Vagina (tissue), 2 donors: ENCODE measurements at places on chromosomes 2 and 18. TPM values are rescaled to one million over a fixed set of nuclear protein-coding genes. Genes with fewer than 3 reads are reported as not detected.

DNA sequence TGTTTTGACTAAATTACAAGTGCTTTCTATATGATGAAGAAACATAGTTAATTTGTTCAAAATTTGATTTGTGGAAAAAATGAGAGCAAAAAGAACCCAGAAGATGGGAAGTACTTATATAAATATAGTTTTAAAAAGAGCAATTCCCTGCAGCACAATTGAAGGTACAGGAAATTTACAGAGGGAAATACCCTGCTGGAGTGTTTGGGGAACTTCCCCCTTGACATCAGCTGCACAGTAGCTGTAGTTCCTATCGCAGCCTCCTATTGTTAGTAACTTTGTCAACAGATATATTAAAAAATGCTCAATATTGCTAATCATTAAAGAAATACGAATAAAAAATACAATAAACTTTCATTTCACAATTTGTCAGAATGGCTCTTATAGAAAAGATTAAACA is 1118.8 kb upstream of the ZEB2 start:
- no peak for DNase-seq
- no peaks in the 10 kb centered on the region for H3K36me3 ChIP-seq
- H3K27me3 ChIP-seq = no peaks in the 10 kb centered on the region
- no peaks in the 10 kb centered on the region for H3K4me1 ChIP-seq
- no peak overlapping the region for H3K4me3 ChIP-seq
- H3K27ac ChIP-seq = no peak overlapping the region

DNA sequence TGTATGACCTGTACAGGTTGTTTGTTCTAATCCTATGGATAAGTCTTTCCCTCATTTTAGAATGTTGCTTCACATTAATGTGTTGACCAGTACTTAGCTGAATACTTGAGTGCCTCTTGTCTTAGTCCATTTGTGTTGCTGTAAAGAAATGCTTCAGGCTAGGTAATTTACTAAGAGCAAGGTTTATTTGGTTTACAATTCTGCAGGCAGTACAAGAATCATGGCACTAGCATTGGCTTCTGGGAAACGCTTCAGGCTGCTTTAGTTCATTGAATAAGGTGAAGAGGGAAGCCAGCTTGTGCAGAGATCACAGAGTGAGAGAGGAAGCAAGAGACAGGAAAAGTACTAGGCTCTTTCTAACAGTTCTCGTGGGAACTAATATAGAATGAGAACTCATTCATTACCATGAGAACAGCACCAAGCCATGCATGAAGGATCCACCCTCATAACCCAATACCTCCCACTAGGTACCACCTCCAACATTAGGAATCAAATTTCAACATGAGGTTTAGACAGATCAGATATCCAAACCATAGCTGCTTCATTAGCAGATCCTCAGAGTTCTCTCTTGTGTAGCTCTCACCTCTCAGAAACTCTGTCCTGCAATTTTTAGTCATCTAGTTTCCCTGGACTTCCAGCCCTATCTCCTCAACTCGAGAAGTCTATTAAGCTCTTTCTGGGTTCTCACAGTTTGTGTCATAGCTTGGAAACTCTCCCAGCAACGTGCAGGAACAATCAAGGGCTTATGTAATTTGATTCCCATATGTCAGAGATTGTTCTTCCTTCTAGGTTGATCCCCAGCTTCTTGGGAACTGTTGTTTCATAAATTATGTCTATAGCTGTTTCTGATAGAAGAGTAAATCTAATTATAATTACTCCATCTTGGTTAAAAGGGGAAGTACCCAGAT is 2082.3 kb upstream of the CELF4 start:
- no peak for DNase-seq
- H3K27me3 ChIP-seq = no peaks in the 10 kb centered on the region
- H3K4me1 ChIP-seq = no peaks in the 10 kb centered on the region
- no peaks in the 10 kb centered on the region for H3K36me3 ChIP-seq
- no peak overlapping the region for H3K27ac ChIP-seq
- H3K4me3 ChIP-seq = no peak overlapping the region

GRCh38 chr18:54392543-54393023 is 34.9 kb downstream of the C18orf54 start:
- no peaks in the 10 kb centered on the region for H3K4me1 ChIP-seq
- no peak overlapping the region for H3K27ac ChIP-seq
- H3K27me3 ChIP-seq = no peaks in the 10 kb centered on the region
- no peak overlapping the region for H3K4me3 ChIP-seq
- DNase-seq = no peak
- no peaks in the 10 kb centered on the region for H3K36me3 ChIP-seq

GRCh38 chr2:14678761-14679160 is 46.2 kb downstream of the LRATD1 start:
- H3K27me3 ChIP-seq = no peaks in the 10 kb centered on the region
- H3K36me3 ChIP-seq = no peaks in the 10 kb centered on the region
- DNase-seq = no peak

DNA sequence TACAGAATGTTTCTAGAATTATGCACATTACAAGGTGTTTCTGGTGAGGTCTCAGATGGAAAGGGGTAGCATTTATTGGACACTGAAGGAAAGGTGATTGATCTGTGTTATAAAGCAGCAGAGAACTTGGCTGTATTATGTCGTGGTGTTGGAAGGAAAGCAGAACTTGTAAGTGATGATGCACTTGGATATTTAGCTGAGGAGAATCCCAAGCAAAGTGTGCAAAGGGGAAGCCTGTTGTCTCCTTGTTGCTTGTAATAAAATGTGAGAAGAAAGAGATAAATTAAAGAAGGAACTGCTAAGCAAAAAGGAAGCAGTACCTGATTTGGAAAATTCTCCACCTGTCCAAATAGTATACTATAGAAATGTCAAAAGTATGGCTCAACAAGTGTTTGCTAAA is 12.2 kb upstream of the SCYGR5 start:
- H3K27ac ChIP-seq = no peak overlapping the region
- no peak overlapping the region for H3K4me3 ChIP-seq
- DNase-seq = no peak
- H3K36me3 ChIP-seq = no peaks in the 10 kb centered on the region
- no peaks in the 10 kb centered on the region for H3K27me3 ChIP-seq
- no peaks in the 10 kb centered on the region for H3K4me1 ChIP-seq

BABAM2 gene
- 41.0 TPM for total RNA-seq

GRCh38 chr2:25587361-25587760 is 86.0 kb downstream of the DTNB start:
- H3K4me3 ChIP-seq = no peak overlapping the region
- no peaks in the 10 kb centered on the region for H3K27me3 ChIP-seq
- no peaks in the 10 kb centered on the region for H3K4me1 ChIP-seq
- H3K36me3 ChIP-seq = no peaks in the 10 kb centered on the region
- no peak overlapping the region for H3K27ac ChIP-seq

RFTN2 gene
- 10.8 TPM for total RNA-seq

- DNase-seq = no peak
- H3K4me1 ChIP-seq = no peaks in the 10 kb centered on the region
- no peak overlapping the region for H3K4me3 ChIP-seq
- H3K27ac ChIP-seq = no peak overlapping the region
- no peaks in the 10 kb centered on the region for H3K36me3 ChIP-seq
These were observed 80.0 kb downstream of the ACAA2 start for GRCh38 chr18:49733321-49733720.

GRCh38 chr2:49837561-49838293 is 683.4 kb upstream of the FSHR start:
- no peaks in the 10 kb centered on the region for H3K4me1 ChIP-seq
- DNase-seq = no peak
- no peak overlapping the region for H3K4me3 ChIP-seq
- H3K36me3 ChIP-seq = no peaks in the 10 kb centered on the region
- H3K27ac ChIP-seq = no peak overlapping the region

C2orf74 gene
- total RNA-seq = 8.8 TPM

DNA sequence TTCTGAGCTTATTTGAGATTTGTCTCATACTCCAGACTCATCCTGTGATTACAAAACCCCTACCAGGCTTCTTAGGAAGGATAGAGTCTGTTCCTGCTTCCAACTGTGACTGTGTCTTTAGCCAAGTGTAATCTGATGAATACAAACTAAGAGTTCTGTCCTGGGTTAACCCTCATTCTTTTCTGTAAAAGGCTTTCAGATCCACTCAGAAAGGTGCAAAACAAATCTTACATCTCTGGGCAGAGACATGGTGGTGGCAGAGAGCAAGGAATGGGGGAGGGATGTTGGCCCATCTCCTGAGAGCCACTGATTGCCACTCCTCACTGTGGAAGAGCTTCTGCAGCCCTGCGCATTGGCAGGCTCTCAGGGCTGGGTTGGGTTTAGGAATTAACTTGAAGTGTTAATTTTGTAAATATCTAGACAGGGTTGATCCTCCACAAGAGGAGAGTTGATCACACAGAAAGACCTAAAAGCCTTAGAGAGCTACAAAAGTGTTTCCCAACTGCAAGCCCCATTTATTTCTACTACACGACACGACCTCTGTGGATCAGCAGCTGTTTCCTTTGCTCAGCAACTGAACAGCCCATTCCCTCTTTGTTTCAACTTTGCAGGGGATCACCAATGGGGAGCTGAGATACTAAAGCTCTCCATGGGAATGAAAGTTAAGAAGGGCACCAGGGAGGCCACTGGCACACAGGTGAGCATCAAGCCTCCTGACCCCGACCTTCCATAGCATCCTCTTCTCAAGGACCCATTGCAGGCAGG is 23.7 kb upstream of the SPTBN1 start:
- H3K4me1 ChIP-seq = peaks cover 30% of the 10 kb centered on the region
- no peak overlapping the region for H3K27ac ChIP-seq
- no peaks in the 10 kb centered on the region for H3K36me3 ChIP-seq
- no peaks in the 10 kb centered on the region for H3K27me3 ChIP-seq
